Activated CD4-positive, alpha-beta T cell treated with anti-CD3 and anti-CD28 coated beads, Interleukin-2, amount 10 ng/mL, durations not matched to agents 24 days and 14 days (primary cell): ENCODE measurements at places on chromosomes 2 and 18. TPM values are rescaled to one million over a fixed set of nuclear protein-coding genes. Genes with fewer than 3 reads are reported as not detected.

GRCh38 chr2:127389778-127390435 is 2.1 kb upstream of the MAP3K2 start:
- DNase-seq = peak; percentile 78

Gene EMX1
- 0.09 TPM in 1 of 2 replicates, not detected in the other for total RNA-seq

DNA sequence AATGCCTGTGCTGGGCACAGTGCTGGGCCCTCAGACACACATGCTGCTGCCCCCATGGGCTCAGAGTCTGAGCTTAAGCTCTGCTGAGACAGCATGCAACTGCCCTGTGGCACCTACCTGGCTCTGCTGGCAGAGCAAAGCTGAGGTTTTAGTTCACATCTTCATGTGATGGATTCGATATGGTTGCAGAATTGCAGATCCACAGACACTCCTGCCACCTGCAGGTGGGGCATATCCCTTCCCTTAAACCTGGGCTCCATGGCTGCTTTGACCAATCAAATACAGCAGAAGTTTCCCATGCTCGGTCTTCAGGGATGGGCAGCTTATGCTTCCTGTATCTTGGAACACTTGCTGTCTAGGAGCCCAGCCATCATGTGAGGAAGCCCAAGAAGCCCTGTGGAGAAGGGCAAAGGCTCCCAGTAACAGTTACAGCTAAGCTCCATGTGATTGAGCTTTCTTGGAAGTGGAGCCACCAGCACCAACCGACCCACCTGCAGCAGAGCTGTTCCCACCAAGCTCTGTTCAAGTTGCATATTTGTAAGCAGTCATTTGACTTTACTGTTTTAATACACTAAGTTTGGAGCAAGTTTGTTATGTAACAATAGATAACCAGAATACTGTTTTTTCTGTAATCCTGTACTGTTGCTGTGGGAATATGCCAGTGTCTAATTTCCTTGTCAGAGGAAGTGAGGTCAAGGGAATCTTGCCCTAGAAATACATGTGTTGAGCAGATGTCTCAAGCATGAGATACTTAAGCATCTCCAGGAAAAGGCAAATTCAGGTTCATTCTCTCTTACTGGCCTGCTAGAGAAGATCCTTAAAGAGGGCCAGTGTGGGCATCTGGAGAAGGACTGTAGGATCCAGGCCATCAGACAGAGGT is 79.3 kb downstream of the SH3RF3 start:
- no peak for DNase-seq

Gene CNDP1
- total RNA-seq = not detected in 2 replicates

Gene ADAM23
- 0.05 and 0.38 TPM in 2 replicates for total RNA-seq

Gene DCDC2C
- not detected in 2 replicates for total RNA-seq

Gene MOCOS
- 0.21 and 0.57 TPM in 2 replicates for total RNA-seq

Gene ADI1
- 33.7 and 36.2 TPM in 2 replicates for total RNA-seq

DNA sequence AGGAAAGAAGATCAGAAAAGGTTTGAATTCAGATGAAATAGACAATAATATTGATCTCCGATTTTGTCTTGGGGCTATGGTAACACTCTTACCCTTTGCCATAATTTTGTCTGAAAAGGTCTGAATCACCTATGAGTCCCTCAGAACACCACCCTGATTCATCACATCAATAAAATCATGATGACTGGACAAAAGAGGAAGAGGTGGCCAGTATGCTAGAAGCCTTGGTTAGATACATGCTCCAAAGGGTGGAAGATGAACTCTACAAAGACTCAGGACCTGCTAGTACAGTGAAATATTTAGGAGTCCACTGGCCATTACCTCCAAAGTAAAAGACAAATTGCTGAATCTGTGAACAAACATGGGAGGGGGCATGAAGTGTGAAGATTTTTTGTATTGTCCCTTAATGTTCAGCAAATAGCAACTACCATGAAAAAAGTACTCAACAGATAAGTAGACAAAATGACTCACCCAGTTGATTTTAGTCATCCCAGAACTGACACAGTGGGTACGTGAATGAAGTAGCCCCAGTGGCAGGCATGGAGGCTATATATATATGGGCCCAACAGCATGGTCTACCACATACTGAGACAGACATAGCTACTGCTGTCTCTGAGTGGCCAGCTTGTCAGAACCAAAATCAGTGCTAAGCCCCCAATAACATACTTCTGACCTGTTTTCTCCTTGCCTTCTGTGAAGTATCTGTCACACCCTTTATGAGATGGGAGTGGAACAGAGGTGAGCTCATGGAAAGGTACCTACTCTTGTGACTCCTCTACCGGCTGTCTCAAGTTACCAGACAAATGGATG is 36.5 kb upstream of the GLS start:
- DNase-seq = peak; percentile 72

Gene FIGN
- not detected in 2 replicates for total RNA-seq

DNA sequence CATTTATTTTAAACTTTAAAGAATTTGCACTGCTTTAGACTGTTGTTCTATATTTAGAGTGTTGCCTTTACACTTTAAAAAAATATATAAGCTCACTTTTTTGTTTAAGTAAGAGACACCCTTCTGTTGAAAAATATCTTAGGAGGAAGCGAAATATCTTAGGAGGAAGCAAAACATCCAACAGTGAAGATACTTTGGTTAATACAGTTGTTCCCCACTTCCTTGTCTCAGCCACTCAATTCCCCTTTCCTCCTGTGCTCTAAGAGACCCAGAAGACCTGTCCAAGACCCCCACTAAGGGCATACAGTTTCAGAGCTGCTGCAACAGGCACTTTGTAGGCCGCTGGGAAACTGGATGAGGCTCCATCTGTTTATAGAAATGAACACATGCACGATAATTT is 5.7 kb downstream of the SERPINB8 start:
- peak; percentile 29 for DNase-seq

GRCh38 chr2:72883356-72883962 is 3.7 kb upstream of the SPR start:
- peak; percentile 77 for DNase-seq

Gene NEURL3
- 1.0 and 1.2 TPM in 2 replicates for total RNA-seq

DNA sequence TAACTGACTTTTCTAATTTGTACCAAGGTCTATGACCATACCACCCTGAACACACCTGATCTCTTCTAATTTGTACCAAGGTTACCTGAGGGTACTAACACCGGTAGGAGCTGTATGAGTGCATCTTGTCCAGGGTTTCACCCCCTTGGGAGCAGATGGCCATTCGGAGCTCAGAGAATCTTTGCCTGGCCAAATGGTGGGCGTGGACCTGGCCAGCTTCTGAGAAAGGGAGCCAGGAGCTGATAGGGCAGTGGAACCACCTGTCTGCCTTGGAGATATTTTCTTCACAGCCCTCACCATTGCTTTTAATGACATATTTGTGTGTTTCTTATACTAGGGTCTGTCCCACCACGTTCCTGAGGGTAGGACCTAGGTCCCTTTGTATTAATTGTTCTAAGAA is 188.9 kb downstream of the LDLRAD4 start:
- no peak for DNase-seq

Gene GKN2
- not detected in 2 replicates for total RNA-seq

Gene GREB1L
- not detected in 2 replicates for total RNA-seq

DNA sequence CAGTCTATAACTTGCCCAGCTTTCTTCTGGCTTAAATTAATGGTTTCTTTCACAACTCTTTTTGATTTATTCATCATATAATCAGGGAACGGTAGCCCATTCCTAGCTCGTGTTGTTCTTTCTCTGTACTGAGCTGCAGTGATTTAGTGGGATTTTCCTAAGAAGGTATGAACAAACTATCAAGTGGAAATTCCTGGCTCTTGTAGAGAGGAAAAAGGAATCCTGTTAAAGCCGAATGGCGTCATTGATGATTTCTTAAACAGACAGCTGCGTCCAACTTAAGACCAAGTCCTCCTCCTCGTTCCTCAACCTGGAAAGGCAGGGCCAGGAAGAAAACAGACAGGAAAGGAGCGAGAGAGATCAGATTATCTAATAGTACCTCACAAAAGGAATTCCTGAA is 69.2 kb upstream of the CABLES1 start:
- no peak for DNase-seq

Gene OR6B2
- total RNA-seq = not detected in 2 replicates

DNA sequence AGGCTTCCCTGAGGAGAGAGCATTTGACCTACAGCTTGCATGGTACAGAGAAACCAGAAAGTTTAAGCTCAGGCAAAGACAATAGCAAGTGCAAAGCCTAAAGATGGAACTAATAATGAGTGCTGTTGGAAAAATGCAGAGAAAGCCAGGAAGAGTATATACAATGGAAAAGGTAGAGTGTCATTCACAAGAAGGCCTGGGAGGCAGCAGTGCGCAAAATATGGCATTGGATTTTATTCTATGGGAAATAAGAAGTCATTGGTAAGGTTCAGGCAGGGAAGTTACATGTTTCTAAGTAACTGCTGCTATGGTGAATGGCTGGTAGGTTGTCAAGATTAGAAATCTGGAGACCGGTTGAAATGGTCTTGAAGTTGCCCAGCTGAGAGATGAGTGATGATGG is 2167.3 kb upstream of the CELF4 start:
- DNase-seq = no peak

Gene SCYGR4
- total RNA-seq = not detected in 2 replicates

Gene TBR1
- 0.16 TPM in 1 of 2 replicates, not detected in the other for total RNA-seq

- DNase-seq = no peak
Observed at GRCh38 chr2:71064110-71064611, 4.3 kb upstream of the NAGK start.

Gene DSG4
- not detected in 2 replicates for total RNA-seq

Gene CAPN14
- total RNA-seq = 0.07 and 0.12 TPM in 2 replicates

GRCh38 chr2:230430957-230431910 is 15.2 kb downstream of the SP100 start:
- DNase-seq = no peak

DNA sequence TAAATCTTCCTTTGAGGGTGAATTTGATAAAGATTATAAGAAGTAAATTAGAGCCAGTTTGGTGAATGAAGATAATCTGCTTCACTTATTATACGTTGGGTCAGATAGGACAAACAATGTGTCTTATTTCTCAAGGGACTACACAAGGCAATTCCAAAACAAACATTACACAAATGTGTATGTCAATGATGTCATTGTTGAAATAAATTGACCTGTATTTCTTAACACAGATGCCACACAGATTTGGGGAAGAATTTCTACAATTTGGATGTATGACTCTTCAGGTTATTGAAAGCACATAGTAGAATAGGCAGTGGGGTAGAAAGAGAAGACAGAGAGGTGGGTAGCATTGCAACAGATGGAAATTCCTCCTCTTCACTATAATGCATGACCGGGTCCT is 6.9 kb upstream of the CRIM1 start:
- no peak for DNase-seq

GRCh38 chr2:225124311-225125017 is 82.2 kb upstream of the DOCK10 start:
- DNase-seq = no peak

Gene SOCS6
- total RNA-seq = 2.8 and 3.3 TPM in 2 replicates

GRCh38 chr2:20224716-20225293 is at the start of gene SDC1:
SDC1 (minus strand) TSS chr2:20225130; CDS start chr2:20224867, 263 bp downstream.
- DNase-seq = peak; percentile 66

- peak; percentile 45 for DNase-seq
Observed at GRCh38 chr2:98127229-98127989, 40.4 kb downstream of the VWA3B start.
